ENCODE measurements at places on chromosomes 5 and 9.

GRCh38 chr5:1380011-1380817, 35.3 kb upstream of the CLPTM1L start:
- no peak for DNase-seq

DNA sequence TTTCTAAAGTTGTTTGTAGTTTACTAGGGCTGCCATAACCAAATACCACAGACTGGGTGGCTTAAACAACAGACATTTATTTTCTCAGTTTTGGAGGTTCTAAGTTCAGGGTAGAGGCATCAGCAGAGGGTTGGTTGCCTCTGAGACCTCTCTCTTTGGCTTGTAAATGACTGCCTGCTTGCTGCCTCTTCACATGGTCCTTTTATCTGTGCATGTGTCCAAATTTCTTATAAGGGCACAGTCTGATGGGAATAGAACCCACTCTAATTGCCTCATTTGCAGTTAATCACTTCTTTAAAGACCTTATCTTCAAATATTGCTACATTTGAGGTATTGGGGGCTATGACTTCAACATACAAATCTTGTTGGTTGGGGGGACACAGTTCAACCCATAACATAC, 36.8 kb downstream of the GPBP1 start:
- no peak for DNase-seq

- DNase-seq, result no peak
Measured at GRCh38 chr9:93121316-93122241, 12.5 kb downstream of the NINJ1 start.

GRCh38 chr5:145554399-145554798, 280.7 kb downstream of the PRELID2 start:
- DNase-seq, result peak; percentile 58

GRCh38 chr5:36722900-36723299, 116.5 kb downstream of the SLC1A3 start:
- no peak for DNase-seq

DNA sequence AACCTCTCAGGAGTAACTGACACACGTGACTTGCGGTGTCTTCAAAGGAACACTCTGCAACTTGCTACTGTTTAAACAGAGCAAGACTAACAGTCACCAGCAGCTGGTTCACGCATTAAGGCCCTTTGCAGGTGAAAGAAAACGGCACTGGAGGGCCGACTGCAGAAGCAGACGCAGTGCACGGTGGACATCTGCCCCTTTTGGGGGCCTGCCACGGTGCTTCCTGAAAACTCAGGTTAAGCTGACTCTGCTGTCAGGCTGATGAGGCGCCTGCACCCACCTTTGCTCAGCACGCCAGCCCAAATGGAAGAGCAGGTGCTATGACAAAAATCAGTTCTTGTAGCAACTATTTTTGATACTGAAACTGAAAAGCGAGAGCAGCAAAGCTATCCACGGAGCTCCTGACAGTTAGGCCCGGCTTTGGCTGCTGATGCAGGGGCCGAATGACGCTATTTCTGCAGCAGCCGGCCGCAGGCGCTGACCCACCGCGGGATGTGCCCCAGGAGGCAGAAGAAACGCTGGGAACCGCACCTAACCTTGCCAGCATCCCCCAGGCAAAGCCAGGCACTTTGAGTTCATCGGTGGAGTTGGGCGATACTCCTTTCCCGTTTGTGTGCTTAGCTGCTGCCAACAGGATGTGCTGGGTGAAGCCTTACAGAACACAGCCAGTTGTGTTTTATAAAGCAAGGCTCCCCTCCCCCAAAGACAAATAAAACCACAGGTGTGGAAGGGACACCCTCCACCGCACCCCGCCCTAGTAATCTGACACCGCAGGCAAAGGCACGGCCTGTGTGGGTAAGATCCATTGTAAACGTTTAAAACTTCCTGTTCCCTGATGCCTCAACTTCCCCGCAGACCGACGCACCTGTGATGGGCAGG, 21.1 kb upstream of the TERT start:
- DNase-seq, result no peak

DNA sequence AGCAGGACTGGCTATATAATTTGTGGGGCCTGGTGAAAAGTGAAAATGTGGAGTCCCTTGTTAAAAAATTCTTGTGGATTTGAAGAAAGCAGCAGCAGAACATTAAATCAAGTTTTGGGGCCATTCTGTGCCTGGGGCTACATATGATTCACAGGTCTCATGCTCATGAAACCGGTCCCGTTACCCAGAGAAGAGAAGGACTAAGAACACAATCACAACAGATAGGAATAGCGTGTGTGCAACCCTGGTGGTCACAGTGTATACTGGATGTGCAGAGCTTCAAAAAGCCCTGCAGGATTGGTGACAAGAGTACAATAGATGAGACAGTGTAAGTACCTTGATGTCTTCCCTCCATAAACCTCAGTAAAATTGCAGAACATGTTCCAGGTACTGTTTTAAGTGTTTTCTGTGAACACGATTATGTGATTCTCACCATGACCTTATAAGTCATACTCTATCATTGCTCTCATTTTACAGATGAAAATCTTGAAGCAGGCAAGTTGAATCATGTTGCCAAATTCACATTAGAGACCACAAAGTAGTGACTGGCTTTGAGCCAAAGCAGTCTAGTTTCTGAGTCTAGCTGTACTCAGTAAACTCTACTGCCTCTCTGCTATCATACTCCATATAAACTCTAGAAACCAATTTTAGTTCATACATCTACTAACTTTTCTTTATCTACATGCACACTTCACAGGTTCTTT, 636.5 kb downstream of the TAF11L14 start:
- DNase-seq, result no peak

- no peak for DNase-seq
Measured at GRCh38 chr5:55913466-55914413, 62.6 kb downstream of the IL31RA start.

- peak; percentile 97 for DNase-seq
Measured at GRCh38 chr5:39760385-39761198, 335.8 kb upstream of the DAB2 start.

DNA sequence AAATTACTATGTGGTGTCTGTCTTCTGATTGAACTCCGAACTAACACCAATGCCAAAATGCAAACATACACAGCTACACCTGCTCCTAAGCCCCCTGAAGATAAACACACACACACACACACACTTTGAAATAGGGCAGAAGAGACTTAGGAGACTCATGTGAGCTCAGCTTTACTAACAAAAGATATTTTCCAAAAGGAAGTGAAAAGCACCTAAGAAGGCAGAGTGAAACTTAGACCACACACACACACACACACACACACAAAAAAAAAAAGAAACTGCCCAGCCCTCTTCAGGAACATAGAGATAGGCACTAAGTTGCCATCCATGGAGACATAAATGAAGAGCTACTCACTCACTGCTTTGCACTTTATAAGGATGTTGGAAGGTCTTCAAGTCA, 45.2 kb upstream of the APC start:
- DNase-seq, result no peak
